ENCODE measurements at places on chromosomes 3 and 15.

GRCh38 chr3:60575718-60576272 is 675.5 kb downstream of the FHIT start:
- DNase-seq, result no peak

DNA sequence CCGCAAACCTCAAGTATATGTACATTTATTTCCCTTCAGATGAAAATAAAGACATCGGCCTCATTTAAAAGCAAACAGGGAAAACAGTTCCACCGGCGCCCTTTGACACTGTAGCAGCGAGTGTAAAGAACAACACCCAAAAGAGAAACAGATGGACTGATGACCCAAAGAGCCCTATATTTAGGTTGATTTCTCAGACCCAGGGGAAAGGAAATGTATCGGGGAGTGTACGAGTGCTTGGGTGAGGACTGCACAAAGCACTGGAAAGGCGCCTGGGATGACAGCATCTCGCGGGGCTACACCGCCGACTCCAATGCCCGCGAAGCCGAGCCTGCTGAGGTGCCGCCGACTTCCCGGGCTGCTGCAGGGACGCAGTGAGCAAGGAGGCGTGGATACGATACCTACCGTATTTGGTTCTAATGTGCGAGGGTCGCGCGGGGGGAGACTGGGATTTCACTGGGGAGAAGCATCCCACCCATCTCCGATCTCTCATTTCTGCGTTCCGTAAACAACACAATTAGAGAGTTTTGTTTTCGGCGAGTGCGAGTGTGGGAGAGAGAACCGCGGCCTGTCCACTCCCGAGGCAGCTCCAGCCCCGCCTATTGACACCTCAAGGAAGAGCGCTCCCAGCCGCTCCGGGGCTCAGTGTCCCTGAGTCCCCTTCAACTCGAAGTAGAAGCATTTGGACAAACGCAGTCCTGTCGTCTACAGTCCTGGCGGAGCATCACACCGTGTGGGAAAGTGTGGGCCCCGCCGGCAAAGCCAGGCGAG is 2.0 kb downstream of the MECOM start:
- DNase-seq, result no peak

DNA sequence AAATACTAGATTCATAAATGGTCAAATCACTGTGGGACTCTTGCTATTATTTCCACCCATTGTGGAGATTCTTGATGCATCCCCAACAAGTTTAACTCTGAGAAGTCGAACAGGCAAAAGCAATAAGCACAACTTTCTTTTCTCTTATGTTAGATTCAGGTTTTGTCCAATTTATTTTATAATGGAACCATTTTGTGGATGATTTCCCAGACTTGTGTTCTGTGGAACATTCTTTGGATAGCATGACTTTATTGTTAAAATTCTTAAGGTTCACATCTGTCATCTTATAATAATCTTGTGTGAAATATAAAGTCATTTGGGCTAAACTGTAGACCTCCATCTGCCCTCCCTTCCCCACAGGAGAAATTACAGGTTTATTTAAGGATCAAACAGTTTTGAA is 213.7 kb downstream of the LPP start:
- no peak for DNase-seq

DNA sequence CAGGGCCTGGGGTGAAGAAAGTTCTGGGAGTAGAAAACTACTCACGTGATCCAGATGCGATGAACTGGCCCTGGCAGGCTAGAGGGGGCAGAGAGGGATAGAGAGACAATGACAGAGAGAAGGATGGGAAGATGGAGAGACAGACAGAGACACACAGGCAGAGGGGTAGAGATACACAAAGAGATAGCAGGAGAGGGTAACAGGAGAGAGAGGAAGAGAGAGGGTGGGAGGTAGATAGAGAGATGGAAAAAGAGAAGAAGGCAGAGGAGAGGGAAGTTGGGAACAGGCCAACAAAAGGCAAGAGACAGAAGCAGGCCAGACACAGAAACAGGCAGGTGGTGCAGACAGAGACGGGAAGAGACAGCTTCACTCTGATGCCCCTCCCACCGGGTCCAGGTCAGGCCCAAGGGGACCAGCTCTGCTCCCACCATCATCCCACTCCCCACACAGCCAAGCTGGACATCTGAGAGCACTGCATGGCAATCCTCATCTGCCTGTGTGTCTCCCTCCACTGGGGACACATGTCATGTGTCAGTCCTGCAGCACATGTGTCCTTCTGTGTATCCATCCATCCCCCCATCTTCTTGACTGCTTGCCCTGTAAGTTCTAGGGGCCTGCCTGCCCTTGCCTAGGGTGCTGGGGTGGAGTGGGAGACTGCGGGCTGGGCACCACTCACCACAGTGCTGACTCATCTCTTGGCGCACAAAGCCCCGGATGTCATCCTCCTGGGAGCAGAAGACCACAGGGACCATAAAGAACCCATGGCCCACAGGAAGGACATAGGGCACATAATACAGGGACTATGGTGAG is 2.2 kb upstream of the UCN2 start:
- DNase-seq, result no peak

DNA sequence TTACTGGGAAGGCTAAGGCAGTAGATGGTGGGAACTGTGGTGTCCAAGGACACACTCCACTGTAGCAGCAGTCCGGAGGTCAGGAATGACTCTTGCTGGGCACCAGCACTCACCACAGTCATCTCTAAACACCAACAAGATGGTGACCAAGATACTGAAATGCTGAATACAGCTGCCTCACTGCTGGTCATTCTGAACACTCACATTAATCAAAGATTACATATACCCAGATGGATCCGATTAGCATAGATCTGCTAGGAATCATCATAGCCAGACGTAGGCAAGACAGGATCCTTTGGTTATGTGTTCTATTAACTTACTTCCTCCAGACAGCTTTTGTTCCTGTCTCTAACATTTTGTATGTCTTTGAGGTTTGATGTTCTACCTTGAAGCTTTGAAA is 134.9 kb upstream of the BFSP2 start:
- DNase-seq, result no peak

- DNase-seq, result no peak
Observed at GRCh38 chr3:193344486-193344885, 34.1 kb downstream of the ATP13A5 start.

DNA sequence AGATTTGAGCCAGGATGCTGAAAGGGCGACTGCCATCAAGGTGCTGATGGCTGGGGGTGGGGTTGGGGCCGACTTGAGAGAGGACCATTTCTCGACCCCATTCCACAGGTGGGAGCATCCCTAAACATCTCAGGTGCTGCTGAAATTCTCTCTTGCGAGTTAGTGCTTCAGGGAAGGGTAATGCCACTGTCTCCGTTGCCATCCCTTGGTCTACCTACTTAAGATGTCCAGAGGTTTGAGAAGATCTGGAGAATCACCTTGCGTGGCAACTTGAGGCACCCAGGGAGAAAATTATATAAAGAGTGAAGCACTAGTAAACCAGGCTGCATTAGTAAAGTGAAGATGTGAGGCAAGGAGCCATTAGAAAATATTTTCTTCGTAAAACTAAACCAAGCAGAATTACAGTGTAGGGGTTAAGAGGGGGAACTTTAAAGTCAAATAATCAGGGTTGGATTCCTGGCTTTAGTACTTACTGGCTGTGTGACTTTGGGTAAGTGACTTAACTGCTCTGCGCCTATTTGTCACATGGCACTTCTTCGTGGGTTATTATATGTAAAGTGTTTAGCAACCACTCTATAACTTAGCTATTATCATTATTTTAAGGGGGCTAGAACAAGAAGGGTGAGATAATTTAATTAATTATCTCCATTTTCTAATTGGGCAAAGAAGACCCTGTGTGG is 662 bp upstream of the RFTN1 start:
- DNase-seq, result no peak

DNA sequence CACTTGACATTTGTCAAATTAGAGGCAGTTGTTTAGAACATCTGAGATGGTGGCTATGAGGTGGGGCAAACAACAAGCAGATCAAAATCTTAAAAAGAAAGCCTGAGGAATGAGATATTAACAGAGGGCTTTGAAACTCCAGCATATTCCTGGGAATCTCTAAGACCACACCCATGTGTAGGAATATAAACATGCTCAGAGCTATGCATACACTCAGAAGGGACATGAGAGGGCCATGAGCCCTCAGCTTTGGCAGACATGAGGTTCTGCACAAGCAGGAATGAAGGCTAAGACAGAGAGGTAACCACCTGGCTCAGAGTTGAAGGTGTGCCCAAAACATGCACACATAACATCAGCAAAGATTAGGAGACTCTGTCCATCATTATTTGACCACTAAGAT is 37.9 kb downstream of the ATP10A start:
- DNase-seq, result no peak

GRCh38 chr3:4979428-4980228 is at the start of gene BHLHE40:
TSS of gene BHLHE40 (plus strand) at chr3:4979437. CDS start at chr3:4979719, 282 bp downstream.
- no peak for DNase-seq

DNA sequence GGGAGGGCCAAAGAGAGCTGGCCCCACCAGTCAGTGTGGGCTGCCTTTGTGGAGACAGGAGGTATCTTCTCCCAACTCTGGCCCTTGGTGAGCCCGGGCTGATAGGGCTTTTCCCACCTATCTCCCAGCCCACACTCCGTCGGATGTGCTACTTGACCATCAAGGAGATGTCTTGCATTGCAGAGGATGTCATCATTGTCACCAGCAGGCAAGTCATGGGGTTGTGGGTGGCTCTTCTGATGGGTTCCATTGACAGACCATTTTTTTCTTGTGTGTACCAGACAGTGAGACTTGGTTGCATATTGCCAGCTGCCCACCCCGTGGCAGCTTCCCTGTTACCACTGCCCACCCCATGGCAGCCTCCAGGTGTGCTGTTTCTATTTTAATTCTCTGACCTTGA is 3.3 kb downstream of the COPG1 start:
- no peak for DNase-seq

DNA sequence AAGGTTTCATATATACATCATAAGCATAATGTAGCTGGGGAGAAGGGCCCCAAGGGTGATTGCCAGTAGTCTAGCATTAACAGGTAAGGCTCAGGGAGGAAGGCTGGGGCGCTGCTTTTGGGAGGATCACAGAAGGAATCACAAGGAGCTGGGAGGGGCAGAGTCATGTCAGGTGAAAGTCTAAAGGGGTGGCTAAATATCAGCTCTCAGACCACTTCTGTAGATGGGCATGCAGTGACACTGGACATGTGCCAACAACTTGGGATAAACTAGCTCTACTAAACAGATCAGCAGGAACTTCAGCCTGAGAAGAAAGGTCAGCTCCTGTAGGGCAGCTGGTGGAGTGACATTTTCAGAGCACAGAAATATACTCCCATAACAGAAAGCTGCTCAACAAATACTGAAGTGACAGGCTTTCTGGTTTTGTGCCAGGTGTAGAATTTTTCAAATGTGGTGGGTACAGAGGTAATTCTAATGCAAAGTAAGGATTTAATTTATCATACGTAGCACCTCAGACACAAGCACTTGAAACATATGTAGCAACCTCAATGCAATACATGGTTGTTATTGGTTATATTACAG is 79.4 kb downstream of the PEX5L start:
- DNase-seq, result no peak

DNA sequence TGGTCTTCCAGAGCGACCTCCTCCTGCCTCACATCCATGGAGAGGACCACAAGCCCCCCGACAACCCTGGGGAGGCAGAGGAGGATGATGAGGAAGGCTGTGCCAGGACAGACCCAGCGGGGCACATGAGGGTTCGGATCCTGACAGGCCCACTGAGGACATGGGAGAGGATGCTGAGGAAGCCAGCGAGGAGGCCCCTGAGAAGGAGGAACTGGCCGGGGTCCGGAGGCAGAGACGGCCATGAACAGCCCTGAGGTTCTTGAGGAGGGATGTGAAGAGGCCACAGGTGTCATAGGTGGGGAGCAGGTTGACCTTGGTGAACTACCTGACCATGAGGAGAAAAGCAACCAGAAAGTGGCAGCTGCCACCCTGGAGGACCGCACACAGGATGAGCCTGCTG is 54.9 kb upstream of the WNT7A start:
- no peak for DNase-seq

- no peak for DNase-seq
Observed at GRCh38 chr3:189513281-189514117, 117.7 kb upstream of the TP63 start.

- no peak for DNase-seq
Observed at GRCh38 chr15:32908872-32909271, 191.1 kb downstream of the GREM1 start.

- DNase-seq, result no peak
Observed at GRCh38 chr3:54857343-54857742, 70.5 kb downstream of the LRTM1 start.

GRCh38 chr3:174016186-174016585 is 618.6 kb downstream of the NLGN1 start:
- DNase-seq, result no peak

DNA sequence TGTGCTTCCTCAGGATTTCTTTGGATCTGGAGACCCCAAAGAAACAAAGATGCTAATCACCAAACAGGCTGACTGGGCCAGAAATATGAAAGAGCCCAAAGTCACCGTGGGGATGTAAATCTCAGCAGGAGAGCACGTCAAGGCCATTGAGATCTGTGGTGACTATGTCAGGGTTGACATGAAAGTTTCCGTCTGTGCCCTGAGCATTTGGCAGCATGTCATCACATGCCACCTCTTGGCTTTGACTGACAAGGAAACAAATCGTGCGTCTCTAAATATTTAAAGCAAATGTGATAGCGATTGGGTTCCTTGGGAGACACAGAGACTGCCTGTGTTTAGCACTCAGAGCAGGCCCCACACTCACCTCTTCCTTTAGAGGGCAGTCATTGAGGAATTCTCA is 35.2 kb downstream of the EFCAB12 start:
- DNase-seq, result no peak

DNA sequence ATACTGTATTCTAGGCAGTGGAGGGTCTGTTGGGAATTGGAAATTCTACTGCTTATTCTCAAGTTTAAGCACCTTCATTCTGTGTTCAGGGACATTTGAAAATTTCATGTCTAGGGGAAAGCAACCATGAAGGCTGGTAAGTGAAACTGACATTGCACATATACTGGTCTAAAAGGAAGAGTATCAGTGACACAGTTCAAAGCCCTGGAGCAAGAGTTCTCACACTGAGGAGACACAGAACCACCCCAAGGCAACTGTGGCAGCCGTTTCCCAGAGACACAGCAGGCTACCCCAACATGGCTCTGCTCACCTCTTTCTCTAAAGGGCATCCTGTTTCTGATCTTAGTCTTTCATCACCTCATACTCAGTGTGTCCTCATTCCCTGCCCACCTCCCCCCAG is 67.5 kb downstream of the KCNMB2 start:
- no peak for DNase-seq

DNA sequence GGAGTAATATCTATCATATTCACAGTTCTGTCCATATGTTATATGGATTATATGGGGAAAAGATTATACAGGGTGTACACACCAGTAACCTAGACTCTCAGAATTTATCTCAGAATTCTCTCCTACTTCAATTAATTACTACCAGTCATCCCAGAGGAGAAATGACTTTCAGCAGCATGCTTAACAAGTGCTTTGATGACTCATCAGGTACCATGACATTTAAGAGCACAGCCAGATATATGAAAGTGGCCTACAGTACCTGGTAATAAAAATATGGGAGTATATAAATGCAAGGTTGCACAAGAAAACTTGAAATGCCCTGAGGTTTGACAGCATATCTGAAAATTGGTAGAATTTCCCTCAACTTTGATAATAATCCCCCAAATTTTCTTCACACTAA is 1273.0 kb downstream of the OTOL1 start:
- DNase-seq, result no peak

- no peak for DNase-seq
Observed at GRCh38 chr3:47533481-47533880, 20.0 kb upstream of the ELP6 start.

- DNase-seq, result no peak
Observed at GRCh38 chr3:53715815-53716483, 130.3 kb downstream of the CHDH start.

GRCh38 chr15:55894399-55894965 is 98.9 kb downstream of the NEDD4 start:
- no peak for DNase-seq
